ENCODE measurements at places on chromosomes 1 and 21. TPM values are rescaled to one million over a fixed set of nuclear protein-coding genes. Genes with fewer than 3 reads are reported as not detected.

GRCh38 chr1:116230712-116231111 is 119.5 kb downstream of the MAB21L3 start:
- no peak for DNase-seq

DNA sequence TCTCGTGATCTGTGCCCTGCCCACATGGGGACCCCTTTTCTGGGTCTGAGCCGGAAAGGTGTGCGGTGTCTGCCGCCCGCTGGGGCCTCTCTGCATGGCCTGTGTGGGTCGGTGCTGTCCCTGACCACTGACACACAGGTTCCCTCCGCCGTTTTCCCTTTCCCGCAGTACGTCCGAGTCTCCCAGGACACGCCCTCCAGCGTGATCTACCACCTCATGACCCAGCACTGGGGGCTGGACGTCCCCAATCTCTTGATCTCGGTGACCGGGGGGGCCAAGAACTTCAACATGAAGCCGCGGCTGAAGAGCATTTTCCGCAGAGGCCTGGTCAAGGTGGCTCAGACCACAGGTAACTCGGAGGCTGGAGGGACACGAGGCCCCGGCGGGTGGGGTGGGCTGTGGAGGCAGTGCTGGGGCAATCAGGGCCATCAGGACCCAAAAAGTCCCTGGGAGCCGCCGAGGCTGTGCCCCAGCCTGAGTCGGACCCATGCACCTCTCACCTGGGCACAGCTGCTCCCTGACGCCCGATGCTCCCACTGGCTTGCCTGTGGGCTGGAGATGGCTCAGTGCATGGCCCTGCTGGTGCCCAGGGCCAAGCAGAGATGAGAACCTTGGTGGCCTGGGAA is 13.3 kb downstream of the TRPM2 start:
- DNase-seq: no peak

DNA sequence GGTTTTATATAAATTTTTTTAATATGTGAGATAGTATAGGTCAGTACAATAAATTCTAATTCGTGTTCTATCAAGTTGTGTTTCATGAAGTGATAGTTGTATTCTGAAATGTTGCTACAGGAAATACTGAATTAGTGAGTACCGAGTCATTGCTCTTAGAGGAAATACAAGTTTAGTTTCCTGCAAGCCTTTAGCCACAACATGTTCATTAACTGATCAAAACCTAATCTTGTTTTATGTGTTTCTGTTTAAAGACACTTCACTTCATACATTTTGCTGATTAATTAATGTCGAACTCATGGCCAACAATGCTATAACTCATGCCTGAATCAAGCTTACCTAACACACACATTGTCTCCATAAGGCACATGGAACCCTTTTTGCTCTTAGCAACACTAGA is 43.6 kb downstream of the LRRC7 start:
- peak; percentile 7 for DNase-seq

DNA sequence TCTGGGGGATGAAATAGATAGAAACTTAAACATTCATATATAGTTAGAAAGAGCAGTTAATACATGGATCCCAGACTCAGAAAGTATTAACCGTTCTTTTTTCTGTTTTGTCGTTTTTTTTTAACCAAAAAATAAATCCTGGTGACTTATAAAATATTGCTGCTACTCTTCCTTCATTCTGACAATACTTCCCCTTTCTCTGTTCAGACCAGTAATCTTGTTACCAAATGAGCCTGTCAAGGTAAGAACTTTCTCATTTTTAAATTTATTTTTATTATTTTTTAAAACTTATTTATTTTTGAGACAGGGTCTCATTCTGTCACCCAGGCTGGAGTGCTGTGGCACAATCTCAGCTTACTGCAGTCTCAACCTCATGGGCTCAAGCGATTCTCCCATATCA is 13.7 kb downstream of the PTPN22 start:
- no peak for DNase-seq

DNA sequence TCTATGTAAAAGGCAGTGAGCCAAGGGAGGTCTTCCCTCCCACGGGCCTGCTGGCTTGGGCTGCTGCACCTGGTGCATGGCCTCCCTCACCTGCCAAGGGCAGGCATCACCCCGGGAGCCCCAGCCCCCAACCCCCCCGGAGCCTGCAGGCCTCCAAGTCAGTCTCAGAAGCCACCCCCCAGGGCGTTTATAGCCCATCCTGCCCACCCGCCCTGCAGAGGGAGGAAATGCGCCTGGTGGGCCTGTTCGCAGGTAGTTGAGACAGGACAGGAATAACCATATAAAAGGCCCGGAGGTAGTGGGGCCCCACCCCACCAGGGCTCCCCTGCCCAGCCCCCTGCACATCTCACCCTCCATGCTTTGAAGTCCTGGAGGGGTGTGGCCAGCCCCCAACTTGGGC is 18.2 kb upstream of the ARF1 start:
- DNase-seq: no peak

GRCh38 chr21:37558676-37559211 is 192.2 kb downstream of the DYRK1A start:
- no peak for DNase-seq

GRCh38 chr21:17059936-17060335 is 452.9 kb upstream of the CXADR start:
- DNase-seq: no peak

GRCh38 chr1:237138551-237138950 is 96.6 kb downstream of the RYR2 start:
- no peak for DNase-seq

DNA sequence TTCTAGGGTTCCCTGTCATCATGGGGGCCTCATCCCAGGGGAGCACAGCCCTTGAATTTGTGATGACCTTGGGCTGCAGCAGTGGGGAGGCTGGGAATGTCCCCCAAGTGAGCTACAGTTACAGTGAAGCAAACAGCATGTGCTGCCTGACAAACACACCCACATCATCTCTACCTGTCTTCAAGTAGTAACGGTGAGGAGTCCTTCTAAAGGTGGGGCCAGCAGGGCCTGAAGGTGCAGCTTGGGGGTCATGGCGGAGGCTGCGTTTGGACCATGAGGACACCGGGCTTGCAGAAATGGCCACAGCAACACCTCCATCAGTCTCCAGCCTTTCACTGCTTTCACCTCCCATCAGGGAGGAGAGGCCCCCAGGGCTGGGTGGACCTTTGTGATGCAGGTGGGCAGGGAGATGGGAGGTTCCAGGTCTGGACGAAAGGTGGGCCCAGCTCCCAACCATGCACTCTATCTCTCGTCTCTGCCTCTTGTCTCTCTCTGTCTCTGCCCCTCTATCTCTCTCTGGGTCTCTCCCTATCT is 55.7 kb downstream of the WNT9A start:
- DNase-seq: no peak

- DNase-seq: no peak
Measured at GRCh38 chr1:183689762-183690204, 36.7 kb upstream of the APOBEC4 start.

DNA sequence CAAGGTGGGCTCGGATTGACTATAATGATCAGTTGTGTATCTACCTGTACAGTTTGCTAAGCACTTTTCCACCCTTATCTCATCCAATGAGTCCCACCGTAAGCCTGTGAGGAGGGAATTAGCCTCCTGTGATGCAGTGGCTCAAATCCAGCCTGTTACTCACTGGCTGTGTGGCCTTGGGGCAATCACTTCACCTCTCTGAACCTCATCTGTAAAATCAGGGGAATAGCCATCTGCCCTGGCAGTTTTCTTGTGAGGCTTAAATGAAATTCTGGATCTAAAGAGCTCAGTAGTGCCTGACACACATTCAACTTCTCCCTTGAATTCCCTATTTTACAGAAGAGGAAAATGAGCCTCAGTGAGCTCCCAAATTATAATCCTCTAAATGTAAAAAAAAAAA is 7.4 kb upstream of the EXTL1 start:
- no peak for DNase-seq

DNA sequence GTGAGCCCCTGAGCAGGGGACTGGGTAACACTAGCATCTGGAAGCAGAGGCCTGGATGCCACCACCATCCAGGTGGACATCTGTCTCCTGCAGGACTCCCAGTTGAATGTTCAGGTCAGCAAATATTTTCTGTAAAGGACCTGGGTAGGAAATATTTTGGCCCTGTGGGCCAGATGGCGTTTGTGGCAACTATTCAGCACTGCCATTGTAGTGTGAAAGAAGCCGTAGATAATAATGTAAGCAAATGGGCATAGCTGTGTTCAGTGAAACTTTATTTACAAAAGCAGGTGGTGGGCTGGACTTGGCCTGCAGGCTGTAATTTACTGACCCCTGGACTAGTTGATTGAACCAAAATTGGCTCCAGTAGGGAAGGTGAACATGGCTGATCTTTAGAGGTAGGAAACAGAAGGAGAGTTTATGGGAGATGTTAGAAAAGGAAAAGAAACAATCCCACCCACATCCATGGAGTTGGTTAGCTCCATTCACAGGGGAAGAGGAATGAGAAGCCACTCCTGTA is 20.0 kb upstream of the CD101 start:
- DNase-seq: no peak

- DNase-seq: no peak
Measured at GRCh38 chr1:215081661-215082531, 641 bp upstream of the KCNK2 start.

DNA sequence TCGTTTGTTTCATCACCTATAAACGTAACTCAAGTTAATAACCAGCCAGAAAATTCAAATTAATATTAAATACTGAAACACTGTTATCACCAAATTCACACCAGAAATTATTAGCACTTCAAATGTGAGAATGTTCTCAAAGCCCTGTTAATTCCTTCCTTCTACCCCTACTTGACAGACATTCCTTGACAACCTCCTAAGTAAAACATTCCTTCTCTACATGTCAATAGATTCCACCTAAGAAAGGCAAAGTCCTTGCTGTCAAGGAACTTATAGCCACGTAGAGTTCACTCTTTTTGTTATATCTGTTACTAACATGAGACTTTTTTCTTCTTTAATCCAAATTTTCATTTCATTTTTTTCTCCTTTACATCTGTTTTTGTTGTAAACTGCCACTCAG is 441.5 kb downstream of the SMYD3 start:
- DNase-seq: no peak

DNA sequence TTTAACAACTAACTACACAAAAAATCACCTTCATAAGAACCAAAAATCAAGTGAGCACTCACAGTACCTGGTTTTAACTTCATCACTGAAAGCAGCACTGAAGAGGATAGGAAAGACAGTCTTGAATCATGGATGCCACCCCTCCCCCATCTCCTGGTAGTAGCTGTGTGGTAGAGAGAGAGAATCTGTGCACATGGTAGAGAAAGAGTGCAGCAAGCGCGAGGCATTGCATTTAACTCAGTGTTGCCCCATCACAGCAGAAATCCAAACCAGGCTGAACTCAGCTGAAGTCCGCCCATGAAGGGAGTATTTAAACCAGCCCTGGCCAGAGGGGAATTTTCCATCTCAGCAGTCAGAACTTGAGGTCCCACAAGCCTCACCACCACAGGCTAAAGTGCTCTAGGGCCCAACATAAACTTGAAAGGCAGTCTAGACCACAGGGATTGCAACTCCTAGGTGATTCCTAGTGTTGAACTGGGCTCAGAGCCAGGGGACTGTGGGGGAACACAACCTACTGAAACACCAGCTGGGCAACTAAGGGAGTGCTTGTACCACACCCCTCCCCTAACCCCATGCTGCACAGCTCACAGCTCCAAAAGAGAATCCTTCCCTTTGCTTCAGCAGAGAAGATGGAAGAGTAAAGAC is 38.4 kb downstream of the VAV3 start:
- no peak for DNase-seq

DNA sequence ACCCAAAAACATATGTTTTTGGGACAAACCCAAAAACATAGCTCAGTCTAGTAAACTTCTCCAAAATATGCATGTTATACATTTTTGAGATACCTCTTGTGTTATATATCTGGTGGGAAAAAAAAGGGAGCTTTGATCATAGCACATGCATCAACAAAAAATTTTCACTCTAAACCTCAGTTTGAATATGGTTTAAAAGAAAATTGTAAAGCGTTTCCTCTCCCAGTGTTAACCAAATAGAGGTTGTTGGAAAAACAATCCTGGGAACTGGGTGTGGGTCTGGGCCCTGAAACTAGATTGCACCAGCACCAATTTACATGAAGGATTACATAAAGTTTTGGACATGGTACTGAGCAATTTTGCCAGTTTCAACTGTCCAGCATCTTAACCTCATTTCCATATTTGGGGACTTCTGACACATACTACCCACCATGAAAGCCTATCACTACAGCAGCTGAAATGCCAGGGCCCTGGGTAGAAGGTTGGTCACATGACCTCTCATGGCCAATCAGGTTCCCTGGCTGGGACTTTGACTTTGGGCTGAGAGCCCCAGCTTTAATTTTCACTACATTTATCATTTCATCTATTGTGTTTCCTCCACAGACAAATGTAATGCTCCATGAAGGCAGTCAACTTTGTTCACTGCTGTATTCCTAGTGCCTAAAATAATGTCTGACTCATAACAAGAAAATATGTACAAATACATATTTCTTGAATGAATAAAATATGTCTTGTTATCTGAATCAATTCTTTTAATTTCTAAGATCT is 150.7 kb downstream of the SETD4 start:
- DNase-seq: no peak

DNA sequence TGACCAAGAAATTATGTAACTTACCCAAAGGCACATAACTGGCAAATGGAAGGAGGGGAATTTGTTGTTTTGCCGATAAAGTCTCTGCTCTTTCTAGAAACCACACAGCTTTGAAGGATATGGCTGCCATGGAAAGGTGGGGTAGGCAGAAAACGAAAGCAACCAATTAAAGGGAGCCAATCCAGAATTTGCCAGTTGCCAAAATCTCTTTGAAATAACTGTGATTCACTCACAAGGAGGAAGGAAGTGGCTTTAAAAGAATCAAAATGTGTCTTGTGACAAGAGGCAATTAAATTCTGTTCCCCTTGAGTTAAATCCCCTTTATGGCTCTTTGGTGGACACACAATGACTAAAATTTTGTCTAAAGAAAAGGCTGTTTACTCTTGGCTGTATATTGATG is 61.2 kb upstream of the CCDC190 start:
- DNase-seq: no peak

DNA sequence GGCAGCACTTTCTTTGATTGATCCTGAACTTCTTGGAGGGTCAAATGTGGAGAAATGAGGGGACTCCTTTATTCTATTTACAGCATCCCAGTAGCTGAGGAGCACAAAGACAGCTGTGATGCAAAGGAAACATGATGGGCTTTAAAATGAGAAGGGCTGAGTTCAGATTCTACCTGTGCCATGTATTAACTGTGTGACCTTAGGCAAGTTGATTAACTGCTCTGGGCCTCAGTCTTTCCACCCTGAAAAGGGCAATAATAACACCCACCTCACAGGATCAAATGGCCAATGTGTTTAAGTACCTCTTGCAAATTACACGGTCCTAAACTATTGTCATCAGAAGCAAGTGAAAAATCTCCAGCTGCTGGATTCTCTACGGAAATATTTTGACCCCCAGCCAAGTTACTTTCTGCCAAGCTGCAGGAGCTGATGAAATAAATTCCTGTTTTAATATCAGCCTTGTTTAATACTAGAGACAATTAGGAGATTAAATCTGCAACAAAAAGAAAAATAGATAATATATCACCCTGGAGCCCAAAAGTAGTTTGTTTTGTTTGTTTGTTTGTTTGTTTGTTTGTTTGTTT is 15.7 kb downstream of the TMEM81 start:
- no peak for DNase-seq

The ZMYND12 gene
- 0.46 TPM for total RNA-seq

The WNT2B gene
- 1.3 TPM for total RNA-seq

The HYI gene
- 133 TPM for total RNA-seq

The FCRL1 gene
- not detected for total RNA-seq

The PPOX gene
- total RNA-seq: 28.3 TPM

The DCST2 gene
- 0.27 TPM for total RNA-seq

The SPRR2F gene
- total RNA-seq: not detected

The B3GALT5 gene
- 4.3 TPM for total RNA-seq

The ZBTB8A gene
- 9.0 TPM for total RNA-seq

The KCNJ9 gene
- not detected for total RNA-seq

The FABP3 gene
- total RNA-seq: 2.1 TPM

The MNDA gene
- not detected for total RNA-seq

The OR6K3 gene
- not detected for total RNA-seq

All from kidney epithelial cell (primary cell).